ENCODE measurements at places on chromosomes 1 and 21. TPM values are rescaled to one million over a fixed set of nuclear protein-coding genes. Genes with fewer than 3 reads are reported as not detected.

DNA sequence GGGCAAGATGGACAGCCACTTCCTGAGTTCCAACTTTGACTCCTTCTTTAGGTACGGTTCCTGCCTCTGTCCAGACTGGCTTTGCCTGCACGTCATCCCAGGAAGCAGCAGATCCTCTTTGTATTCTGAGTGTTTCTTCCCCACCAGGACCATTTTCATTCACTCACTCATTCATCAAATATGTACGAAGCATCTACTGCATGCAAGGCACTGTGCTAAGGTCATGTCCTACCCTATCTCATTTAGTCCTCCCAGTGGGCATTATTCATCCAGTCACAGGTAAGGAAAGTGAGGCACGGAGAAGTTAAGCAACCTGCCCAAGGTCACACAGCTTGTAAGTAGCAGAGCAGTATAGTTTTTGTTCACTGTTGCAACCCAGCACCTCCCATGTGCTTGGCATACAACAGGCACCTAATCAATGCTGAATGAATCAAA, 13.9 kb downstream of the CRYBG2 start:
- no peaks in the 10 kb centered on the region for H3K27me3 ChIP-seq
- H3K36me3 ChIP-seq: no peaks in the 10 kb centered on the region
- no peak for DNase-seq
- H3K27ac ChIP-seq: no peak overlapping the region
- no peak overlapping the region for H3K4me3 ChIP-seq

The LENEP gene
- total RNA-seq: not detected

- no peaks in the 10 kb centered on the region for H3K4me1 ChIP-seq
- DNase-seq: no peak
- H3K36me3 ChIP-seq: no peaks in the 10 kb centered on the region
- H3K27me3 ChIP-seq: no peaks in the 10 kb centered on the region
- no peak overlapping the region for H3K4me3 ChIP-seq
These were observed 327.0 kb downstream of the NPHP4 start for GRCh38 chr1:5664906-5665875.

- H3K27me3 ChIP-seq: no peaks in the 10 kb centered on the region
- no peaks in the 10 kb centered on the region for H3K36me3 ChIP-seq
- no peak for DNase-seq
- H3K4me1 ChIP-seq: no peaks in the 10 kb centered on the region
- no peak overlapping the region for H3K27ac ChIP-seq
These were observed 402.8 kb downstream of the PCP4 start for GRCh38 chr21:40270047-40270446.

DNA sequence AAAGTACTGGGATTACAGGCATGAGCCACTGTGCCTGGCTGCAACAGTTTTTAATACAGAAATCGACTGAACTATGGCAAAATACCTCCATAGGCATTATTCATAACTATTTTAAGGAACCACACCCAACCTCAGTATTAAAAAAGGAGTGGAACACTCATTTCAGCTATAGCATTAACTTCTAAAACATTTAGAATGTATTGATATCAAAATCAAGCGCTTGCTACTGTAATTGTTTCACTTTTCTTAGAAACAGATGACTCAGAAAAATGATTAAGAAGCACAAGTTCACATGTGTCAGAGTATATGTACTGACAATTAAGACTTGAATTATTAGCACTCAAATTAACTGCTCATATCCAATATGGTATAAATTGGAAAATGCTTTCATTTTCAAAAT, 15.1 kb downstream of the AIDA start:
- no peaks in the 10 kb centered on the region for H3K27me3 ChIP-seq
- H3K36me3 ChIP-seq: no peaks in the 10 kb centered on the region
- H3K27ac ChIP-seq: no peak overlapping the region

The CFAP107 gene
- not detected for total RNA-seq
